Lung (tissue), 17 donors: ENCODE measurements at places on chromosomes 16 and 17. TPM values are rescaled to one million over a fixed set of nuclear protein-coding genes. Genes with fewer than 3 reads are reported as not detected.

The EFNB3 gene
- total RNA-seq = 4.9 TPM

The CIITA gene
- 59.6 TPM for total RNA-seq

The SKAP1 gene
- total RNA-seq = 3.3 TPM

The CTRL gene
- 2.0 TPM for total RNA-seq
